ENCODE measurements at places on chromosomes 3 and 15.
A peak's percentile ranks its signal among the peaks of the same experiment; 100 is the strongest.

GRCh38 chr3:151146071-151146730 is 56.8 kb downstream of the GPR171 start:
- peak overlapping the region; percentile 71 for H3K4me3 ChIP-seq
- H3K27me3 ChIP-seq = peaks cover 21% of the 10 kb centered on the region
- no peaks in the 10 kb centered on the region for H3K36me3 ChIP-seq
- H3K27ac ChIP-seq = no peak overlapping the region
- DNase-seq = peak; percentile 82

DNA sequence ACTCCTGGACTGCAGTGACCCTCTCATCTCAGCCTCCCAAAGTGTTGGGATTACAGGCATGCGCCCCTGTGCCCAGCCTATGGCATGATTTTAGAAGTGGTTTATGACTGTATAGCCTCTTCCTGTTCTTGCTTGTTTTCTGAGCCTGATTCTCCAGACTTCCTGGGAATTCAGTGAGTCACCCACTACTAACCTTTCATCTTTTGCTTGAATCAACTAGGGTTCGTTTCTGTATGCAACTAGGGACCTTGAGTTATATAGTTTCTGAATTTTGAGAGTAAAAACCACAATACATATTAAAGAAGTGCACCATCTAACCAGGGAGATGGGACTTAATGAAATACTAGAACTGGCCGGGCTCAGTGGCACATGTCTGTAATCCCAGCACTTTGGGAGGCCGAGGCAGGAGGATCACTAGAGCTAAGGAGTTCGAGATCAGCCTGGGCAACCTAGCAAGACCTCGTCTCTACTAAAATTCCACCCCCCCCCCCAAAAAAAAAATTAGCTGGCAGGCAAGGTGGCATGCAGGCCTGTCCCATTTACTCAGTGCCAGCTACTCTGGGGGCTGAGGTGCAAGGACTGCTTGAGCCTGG is 76.0 kb downstream of the ZNF609 start:
- H3K4me1 ChIP-seq = peaks cover 8% of the 10 kb centered on the region
- H3K4me3 ChIP-seq = no peak overlapping the region
- peak overlapping the region; percentile 65 for H3K27ac ChIP-seq
- no peaks in the 10 kb centered on the region for H3K27me3 ChIP-seq
- DNase-seq = peak; percentile 90

GRCh38 chr15:90547540-90547939 is 17.8 kb downstream of the CRTC3 start:
- no peaks in the 10 kb centered on the region for H3K36me3 ChIP-seq
- H3K4me1 ChIP-seq = peaks cover 2% of the 10 kb centered on the region
- no peak overlapping the region for H3K27ac ChIP-seq
- no peaks in the 10 kb centered on the region for H3K27me3 ChIP-seq
- DNase-seq = no peak

GRCh38 chr15:94965593-94965992 is 734.2 kb downstream of the MCTP2 start:
- H3K4me3 ChIP-seq = no peak overlapping the region
- no peak overlapping the region for H3K27ac ChIP-seq
- peak; percentile 78 for DNase-seq
- no peaks in the 10 kb centered on the region for H3K27me3 ChIP-seq

GRCh38 chr15:29086001-29086400 is 183.6 kb downstream of the NSMCE3 start:
- no peak for DNase-seq
- no peaks in the 10 kb centered on the region for H3K27me3 ChIP-seq
- no peak overlapping the region for H3K4me3 ChIP-seq
- H3K4me1 ChIP-seq = no peaks in the 10 kb centered on the region
- H3K27ac ChIP-seq = no peak overlapping the region
- H3K36me3 ChIP-seq = no peaks in the 10 kb centered on the region

- peaks cover 6% of the 10 kb centered on the region for H3K27me3 ChIP-seq
- no peaks in the 10 kb centered on the region for H3K36me3 ChIP-seq
- no peak for DNase-seq
- H3K4me3 ChIP-seq = no peak overlapping the region
These were observed 34.5 kb upstream of the IQCF6 start for GRCh38 chr3:51813539-51813938.

DNA sequence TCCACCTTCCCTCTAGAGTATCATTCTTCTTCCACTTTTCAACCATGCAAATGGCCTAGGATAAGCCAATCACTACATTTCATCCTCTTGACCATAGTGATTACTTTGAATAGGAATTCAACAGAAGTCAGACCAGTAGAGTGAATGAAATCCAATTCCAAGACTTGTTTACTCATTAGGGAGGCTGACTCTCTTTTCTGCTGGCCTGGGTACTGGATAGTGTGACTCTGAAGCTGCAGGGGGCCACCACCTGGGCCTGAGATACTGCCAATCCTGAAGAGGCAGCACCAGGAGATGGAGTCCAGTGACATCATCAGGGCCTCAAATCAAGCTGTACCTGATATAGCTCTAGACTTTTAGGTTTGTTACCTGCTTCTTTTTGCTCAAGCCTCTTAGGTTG is 7.0 kb upstream of the FSTL1 start:
- no peaks in the 10 kb centered on the region for H3K4me1 ChIP-seq
- no peak overlapping the region for H3K27ac ChIP-seq
- H3K27me3 ChIP-seq = no peaks in the 10 kb centered on the region
- no peak for DNase-seq
- no peaks in the 10 kb centered on the region for H3K36me3 ChIP-seq

- no peaks in the 10 kb centered on the region for H3K36me3 ChIP-seq
These were observed 399.3 kb downstream of the NLGN1 start for GRCh38 chr3:173796890-173797289.

DNA sequence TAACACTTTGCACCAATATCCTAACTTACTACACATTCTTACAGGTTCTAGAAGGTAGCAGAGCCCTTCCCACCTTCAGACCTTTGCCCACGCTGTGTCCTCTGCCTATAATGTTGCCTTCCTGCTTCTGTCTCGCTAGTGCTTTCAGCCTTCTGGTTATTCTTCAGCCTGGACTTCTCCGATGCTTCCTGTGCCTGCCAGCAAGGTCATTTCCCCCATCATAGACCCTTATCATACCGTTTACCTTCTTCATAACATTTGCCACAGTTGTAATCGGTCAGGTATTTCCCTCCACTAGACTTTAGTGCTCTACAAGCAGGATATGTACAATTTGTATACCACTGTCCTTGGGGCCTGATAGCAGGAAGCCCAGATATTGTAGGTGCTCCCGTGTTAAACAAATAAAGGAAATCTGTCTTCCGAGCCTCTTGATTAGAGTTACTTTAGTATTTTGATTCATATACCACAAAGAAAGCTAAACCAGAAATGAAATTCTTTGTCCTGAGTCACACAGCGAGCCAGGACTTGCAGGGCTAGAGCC is 35.8 kb upstream of the CMTM7 start:
- H3K4me1 ChIP-seq = peaks cover 6% of the 10 kb centered on the region
- no peak overlapping the region for H3K27ac ChIP-seq
- no peaks in the 10 kb centered on the region for H3K27me3 ChIP-seq

- peak; percentile 89 for DNase-seq
- no peaks in the 10 kb centered on the region for H3K27me3 ChIP-seq
- H3K36me3 ChIP-seq = peaks cover 50% of the 10 kb centered on the region
- H3K4me3 ChIP-seq = no peak overlapping the region
- no peak overlapping the region for H3K27ac ChIP-seq
These were observed 33.6 kb downstream of the MORF4L1 start for GRCh38 chr15:78906316-78906620.

- peaks cover 5% of the 10 kb centered on the region for H3K4me1 ChIP-seq
- peaks cover 38% of the 10 kb centered on the region for H3K27me3 ChIP-seq
- no peaks in the 10 kb centered on the region for H3K36me3 ChIP-seq
- no peak overlapping the region for H3K27ac ChIP-seq
- no peak for DNase-seq
These were observed 241.6 kb downstream of the UACA start for GRCh38 chr15:70521576-70522322.

DNA sequence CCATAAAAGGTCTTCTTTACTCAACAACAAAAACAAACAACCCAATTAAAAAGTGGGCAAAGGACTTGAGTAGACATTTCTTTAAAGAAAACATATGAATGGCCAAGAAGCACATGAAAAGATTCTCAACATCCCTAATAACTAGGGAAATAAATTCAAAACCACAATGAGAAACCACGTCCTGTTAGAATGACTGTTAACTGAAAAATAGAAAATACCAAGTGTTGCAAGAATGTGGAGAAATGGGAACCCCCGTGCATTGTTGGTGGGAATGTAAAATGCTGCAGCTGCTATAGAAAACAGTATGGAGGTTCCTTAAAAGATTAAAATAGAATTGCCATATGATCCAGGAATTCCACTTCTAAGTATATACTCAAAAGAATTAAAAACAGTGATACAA is 34.8 kb downstream of the NMNAT3 start:
- no peaks in the 10 kb centered on the region for H3K27me3 ChIP-seq
- no peaks in the 10 kb centered on the region for H3K36me3 ChIP-seq
- H3K4me3 ChIP-seq = no peak overlapping the region
- H3K27ac ChIP-seq = no peak overlapping the region
- H3K4me1 ChIP-seq = no peaks in the 10 kb centered on the region
- no peak for DNase-seq

- no peak overlapping the region for H3K4me3 ChIP-seq
These were observed 37.7 kb downstream of the MESD start for GRCh38 chr15:80951941-80952340.

DNA sequence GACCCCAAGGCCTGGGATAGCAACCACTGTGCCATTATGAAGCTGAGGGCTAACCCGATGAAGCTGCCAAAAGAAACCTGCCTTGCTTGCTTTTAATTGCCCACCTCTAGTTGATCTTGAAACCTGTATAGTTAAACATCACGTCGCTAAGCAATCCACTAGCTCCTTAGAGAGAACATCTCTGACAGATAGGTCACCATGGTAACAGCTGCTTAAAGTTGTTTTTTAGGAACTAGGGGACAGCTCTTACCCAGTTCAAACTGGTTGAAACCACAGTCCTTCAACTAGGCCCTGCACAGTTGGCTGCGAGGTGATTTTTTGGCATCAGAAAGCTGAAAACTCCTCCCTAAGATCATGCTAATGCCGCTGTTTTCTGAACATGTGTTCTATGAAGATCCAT is 135.7 kb downstream of the EBLN2 start:
- no peak overlapping the region for H3K27ac ChIP-seq
- H3K4me1 ChIP-seq = no peaks in the 10 kb centered on the region
- no peaks in the 10 kb centered on the region for H3K27me3 ChIP-seq
- no peak for DNase-seq
- H3K36me3 ChIP-seq = no peaks in the 10 kb centered on the region

DNA sequence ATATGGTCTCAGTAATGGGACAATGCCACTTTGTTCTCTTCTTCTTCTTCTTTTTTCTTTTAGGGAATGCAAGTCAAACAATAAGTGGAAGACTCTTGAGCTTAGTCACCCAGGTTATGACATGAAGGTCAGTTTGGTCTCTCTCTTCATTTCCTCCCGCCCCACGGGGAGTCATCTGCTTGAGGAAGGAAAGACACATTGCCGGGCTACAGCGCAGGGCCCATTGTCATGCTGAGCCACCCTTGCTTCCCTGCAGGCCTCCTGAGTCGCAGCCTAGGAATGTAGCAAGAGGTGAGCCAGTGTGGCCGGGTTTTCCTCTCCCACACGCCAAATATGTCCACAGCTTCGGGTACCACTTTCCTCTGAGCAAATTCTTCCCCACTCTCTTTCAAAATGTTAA is 47.6 kb downstream of the RAP2B start:
- DNase-seq = peak; percentile 24
- peaks cover 4% of the 10 kb centered on the region for H3K4me1 ChIP-seq
- no peaks in the 10 kb centered on the region for H3K27me3 ChIP-seq
- no peaks in the 10 kb centered on the region for H3K36me3 ChIP-seq
- H3K4me3 ChIP-seq = no peak overlapping the region

- DNase-seq = peak; percentile 95
- H3K27me3 ChIP-seq = no peaks in the 10 kb centered on the region
- peaks cover 26% of the 10 kb centered on the region for H3K36me3 ChIP-seq
- peaks cover 8% of the 10 kb centered on the region for H3K4me1 ChIP-seq
- peak overlapping the region; percentile 100 for H3K27ac ChIP-seq
These were observed 33.2 kb downstream of the ZNF106 start for GRCh38 chr15:42457445-42458442.

- no peak for DNase-seq
- no peaks in the 10 kb centered on the region for H3K36me3 ChIP-seq
- H3K27ac ChIP-seq = no peak overlapping the region
- H3K4me3 ChIP-seq = no peak overlapping the region
- H3K27me3 ChIP-seq = peaks cover 20% of the 10 kb centered on the region
These were observed 51.9 kb downstream of the RPLP1 start for GRCh38 chr15:69504352-69505040.

DNA sequence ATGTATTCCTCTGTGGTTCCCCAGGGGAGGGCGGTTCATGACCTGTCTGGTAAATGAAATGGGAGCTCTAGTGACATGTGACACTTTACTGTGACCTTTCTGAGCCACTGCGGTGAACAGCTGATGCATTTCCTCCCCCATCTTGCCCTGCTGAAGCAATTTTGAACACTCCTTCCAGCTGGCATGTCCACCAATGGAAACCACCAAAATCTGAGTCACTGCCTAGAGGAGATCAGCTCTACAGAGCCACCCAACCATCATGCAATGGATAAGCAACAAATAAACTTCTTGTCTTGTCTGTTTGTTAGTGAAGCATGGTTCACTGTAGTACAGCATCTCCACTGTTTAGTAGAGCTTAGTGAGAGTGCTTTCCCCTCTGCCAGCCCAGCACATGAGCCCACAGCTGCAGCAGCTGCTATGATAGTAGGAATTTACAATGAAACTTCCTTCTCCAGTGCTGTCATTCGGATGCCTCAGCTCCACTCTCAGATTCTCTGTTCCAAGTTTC is 479.4 kb downstream of the NTRK3 start:
- H3K4me3 ChIP-seq = no peak overlapping the region
- no peaks in the 10 kb centered on the region for H3K4me1 ChIP-seq
- H3K27me3 ChIP-seq = peaks cover 34% of the 10 kb centered on the region
- peak; percentile 91 for DNase-seq
- no peaks in the 10 kb centered on the region for H3K36me3 ChIP-seq
- H3K27ac ChIP-seq = no peak overlapping the region

DNA sequence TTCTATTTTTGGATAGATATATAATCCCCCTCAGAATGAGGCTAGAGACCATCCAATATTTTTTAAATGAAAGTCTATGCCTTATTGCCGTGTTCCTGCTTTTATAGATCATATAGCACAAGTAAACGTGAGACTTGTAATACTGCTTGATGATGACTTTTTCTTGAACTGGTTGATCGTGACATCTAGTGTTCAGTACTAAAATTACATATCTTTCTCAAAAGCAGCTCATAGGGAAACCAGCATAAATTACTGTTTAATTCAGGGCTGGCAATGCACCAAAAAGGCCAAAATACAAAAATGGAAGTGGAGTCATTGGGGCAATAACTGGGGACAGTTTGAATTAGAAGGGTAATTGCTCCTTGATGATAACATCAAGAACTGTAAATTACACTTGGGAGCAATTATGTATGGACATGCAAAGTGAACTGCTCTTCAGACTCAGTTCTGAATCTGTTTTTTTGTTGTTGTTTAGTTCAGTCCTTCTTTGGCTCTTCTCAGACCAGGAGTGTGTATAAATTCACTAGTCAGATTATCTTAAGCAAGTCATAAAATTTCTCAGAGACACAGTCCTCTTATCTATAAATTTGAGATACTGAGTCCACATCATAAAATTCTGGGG is 325.3 kb downstream of the THSD4 start:
- no peak overlapping the region for H3K27ac ChIP-seq
- H3K4me3 ChIP-seq = no peak overlapping the region
- H3K36me3 ChIP-seq = no peaks in the 10 kb centered on the region
- peaks cover 4% of the 10 kb centered on the region for H3K4me1 ChIP-seq
- H3K27me3 ChIP-seq = no peaks in the 10 kb centered on the region

- peak; percentile 50 for DNase-seq
- no peak overlapping the region for H3K4me3 ChIP-seq
- H3K27me3 ChIP-seq = no peaks in the 10 kb centered on the region
- peak overlapping the region; percentile 35 for H3K27ac ChIP-seq
- peaks cover 9% of the 10 kb centered on the region for H3K4me1 ChIP-seq
- peaks cover 96% of the 10 kb centered on the region for H3K36me3 ChIP-seq
These were observed 7.3 kb downstream of the SSR3 start for GRCh38 chr3:156547637-156548036.

- no peaks in the 10 kb centered on the region for H3K27me3 ChIP-seq
- no peaks in the 10 kb centered on the region for H3K36me3 ChIP-seq
These were observed 451.1 kb upstream of the KCNMB2 start for GRCh38 chr3:178084938-178085816.
